Lung (tissue), 17 donors: ENCODE measurements at places on chromosomes 4 and X. TPM values are rescaled to one million over a fixed set of nuclear protein-coding genes. Genes with fewer than 3 reads are reported as not detected.

GRCh38 chr4:156553659-156554058, 417.9 kb downstream of the PDGFC start:
- no peaks in the 10 kb centered on the region for H3K36me3 ChIP-seq
- DNase-seq: no peak
- H3K4me1 ChIP-seq: no peaks in the 10 kb centered on the region
- no peak overlapping the region for H3K4me3 ChIP-seq
- no peaks in the 10 kb centered on the region for H3K27me3 ChIP-seq

- peaks cover 4% of the 10 kb centered on the region for H3K4me1 ChIP-seq
- no peaks in the 10 kb centered on the region for H3K36me3 ChIP-seq
- H3K4me3 ChIP-seq: no peak overlapping the region
- H3K27me3 ChIP-seq: no peaks in the 10 kb centered on the region
- no peak overlapping the region for H3K27ac ChIP-seq
These were observed 47.7 kb upstream of the FAT4 start for GRCh38 chr4:125266901-125267604.

DNA sequence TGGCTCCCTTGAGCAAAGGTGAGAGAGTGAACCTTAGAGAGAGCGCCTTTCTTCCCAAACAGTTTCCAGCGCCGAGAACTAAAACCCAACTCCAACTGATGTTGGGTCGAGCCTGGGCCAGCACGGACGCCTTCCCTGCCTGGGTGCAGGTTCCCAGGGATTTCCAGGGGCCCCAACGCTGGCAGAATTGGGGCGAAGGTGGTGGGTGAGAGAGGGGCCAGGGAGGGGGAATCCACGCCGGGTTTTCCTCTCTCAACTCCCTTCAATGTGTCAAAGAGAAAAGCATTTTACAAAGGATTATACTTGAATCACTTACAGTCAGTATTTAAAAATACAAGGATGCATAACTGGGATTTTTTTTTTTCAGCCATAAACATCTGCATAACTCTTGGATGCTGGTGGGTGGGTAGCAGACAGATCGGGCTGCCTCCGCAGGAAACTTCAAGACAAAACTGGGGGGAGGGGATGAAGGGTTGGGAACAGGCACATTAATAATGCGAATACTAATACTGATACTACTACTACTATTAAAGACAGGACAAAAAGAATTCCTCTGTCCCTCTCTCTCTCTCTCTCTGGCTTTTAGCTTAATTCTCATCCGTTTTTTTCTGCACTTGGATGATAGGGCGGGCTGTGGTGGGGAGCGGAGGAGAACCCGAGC, 1.3 kb upstream of the ARX start:
- no peak overlapping the region for H3K27ac ChIP-seq
- no peaks in the 10 kb centered on the region for H3K4me1 ChIP-seq
- peak; percentile 3 for DNase-seq

DNA sequence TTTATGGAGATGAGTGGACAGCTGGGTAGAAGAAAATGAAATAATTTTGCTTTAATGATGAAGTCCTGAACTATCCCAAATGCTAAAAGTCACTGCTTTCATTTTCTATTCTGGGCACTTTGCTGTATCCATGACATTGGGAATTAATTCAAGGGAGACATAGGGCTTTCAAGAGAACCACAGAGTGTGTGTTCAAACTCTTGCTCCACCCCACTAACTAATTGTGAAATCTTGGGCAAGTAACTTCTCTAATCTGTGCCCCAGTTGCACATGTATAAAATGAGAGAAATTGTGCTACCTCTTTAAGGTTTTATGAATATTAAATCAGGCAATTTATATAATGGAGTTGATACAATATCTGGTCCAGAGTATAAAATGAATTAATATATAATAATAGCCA, 1422.0 kb downstream of the ADGRL3 start:
- H3K27ac ChIP-seq: no peak overlapping the region
- no peak overlapping the region for H3K4me3 ChIP-seq
- no peak for DNase-seq
- H3K36me3 ChIP-seq: no peaks in the 10 kb centered on the region
- H3K27me3 ChIP-seq: no peaks in the 10 kb centered on the region

Gene CLCN5
- total RNA-seq: 12.0 TPM

Gene PRDM5
- 57.6 TPM for total RNA-seq
